ENCODE measurements at places on chromosomes 1 and 21.

DNA sequence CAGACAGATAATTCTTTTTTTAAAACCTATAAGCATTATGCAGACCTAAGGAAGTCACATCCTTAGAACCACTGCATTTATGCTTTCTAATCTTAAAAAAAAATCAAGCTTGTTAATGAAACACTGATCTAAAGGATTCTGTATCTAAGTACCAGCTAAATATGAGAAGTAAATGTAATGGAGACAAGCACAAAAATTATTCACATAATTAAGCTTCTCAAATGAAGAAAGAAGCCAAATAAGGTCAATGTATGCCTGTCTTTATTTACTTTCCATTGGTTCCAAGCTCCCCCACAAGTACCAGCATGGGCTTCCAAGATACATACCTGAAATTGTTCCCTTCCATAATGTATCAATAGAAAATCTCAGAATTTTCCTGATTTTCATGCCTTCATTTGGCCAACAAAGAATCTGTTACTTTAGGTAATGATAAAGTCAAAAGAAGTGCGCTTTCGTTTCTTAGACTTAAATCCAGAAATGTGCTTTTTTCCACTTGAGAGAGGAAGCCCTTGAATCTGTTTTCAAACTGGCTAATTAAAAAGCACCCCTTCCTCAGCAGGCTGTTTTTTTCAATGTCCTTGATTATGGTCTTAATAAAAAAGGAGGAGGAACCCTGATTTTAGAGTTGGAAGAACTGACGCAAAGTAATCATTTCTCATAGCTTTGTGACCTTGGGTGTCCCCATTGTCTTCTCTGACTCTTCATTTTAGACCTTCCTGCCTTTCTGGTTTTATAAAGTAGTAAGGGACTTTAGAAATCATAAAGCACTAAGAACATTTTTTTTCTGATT, 3.8 kb downstream of the RGS2 start:
- peak; percentile 34 for DNase-seq

GRCh38 chr1:157115429-157115838, 15.8 kb upstream of the ETV3L start:
- DNase-seq: no peak

GRCh38 chr21:45780647-45781046, 137.1 kb downstream of the PCBP3 start:
- DNase-seq: no peak

GRCh38 chr21:29504751-29505321, 206.1 kb downstream of the BACH1 start:
- DNase-seq: peak; percentile 88

DNA sequence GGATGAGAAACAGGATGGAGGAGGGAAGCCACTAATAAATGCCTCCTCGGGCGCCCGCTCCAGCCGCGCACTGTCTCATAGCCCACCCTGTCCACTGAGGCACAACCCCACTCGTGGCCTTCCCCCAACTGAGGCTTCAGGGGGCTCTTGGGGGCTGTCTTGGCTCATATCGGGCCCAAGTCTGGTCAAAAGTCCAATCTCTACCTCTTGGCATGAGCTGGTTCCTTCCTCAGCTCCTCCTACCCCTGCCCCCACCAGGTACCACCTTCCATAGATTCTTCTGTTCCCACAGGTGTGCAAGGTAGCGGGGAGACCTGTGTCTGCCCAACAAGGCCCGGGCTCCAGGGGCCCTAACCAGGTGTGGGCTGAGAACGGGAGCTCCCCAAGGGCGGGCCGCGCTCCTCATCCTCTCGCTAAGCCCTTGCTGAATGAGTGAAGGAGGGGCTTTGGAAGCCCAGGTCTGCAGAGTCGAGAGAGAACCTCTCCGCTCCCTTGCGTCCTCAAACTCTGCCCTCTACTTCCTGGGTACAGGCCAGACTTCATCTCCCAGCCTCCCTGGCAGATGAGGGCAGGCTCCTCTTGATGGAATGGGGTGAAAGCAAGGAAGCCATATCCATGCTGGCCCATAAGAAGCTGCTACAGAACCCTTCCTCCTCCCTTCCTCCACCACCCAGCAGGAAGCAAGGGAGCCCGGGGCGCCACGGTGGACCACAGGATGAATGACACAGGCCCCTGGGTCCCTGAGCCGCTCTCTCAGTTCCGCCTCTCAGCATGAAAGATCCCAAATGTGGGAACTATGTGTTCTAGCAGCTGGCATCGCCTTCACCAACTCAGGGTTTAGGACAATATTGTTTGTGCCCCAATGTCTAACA, 74.7 kb downstream of the PSMG1 start:
- DNase-seq: no peak

DNA sequence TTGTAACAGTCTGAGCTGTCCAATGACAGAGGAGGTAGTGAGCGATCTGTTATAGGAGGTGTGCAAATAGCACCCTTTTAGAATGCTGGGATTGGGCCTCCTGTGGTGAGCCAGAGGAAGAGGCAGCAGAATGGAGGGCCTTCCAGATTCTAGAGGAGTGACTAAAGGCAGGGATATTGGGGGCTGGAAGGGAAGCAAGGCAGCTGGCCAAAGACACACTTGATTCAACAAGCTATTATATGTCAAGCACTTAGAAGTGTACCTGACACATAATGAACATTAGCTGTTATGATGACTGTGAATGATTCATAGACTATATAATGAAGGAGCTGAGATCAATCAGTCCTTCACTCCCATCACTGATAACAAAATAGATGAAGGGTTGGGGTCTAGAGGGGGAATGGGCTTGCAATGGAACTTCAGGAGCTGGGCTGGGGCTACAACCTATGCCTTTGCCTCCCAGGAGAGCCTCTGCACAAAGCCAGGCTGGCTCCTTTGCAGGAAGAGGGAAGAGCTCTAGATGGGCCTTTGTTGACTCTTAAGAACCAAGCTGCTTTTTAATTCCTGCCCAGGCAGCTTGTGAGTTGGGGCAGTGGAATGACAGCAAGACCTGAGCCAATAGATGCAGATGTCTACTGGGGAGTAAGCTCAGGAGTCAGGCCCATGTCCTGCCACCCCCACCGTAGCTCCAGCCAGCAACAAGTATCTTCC, 2.3 kb upstream of the MKNK1 start:
- DNase-seq: peak; percentile 32

GRCh38 chr1:64680599-64680998, 64.3 kb upstream of the RAVER2 start:
- DNase-seq: no peak

DNA sequence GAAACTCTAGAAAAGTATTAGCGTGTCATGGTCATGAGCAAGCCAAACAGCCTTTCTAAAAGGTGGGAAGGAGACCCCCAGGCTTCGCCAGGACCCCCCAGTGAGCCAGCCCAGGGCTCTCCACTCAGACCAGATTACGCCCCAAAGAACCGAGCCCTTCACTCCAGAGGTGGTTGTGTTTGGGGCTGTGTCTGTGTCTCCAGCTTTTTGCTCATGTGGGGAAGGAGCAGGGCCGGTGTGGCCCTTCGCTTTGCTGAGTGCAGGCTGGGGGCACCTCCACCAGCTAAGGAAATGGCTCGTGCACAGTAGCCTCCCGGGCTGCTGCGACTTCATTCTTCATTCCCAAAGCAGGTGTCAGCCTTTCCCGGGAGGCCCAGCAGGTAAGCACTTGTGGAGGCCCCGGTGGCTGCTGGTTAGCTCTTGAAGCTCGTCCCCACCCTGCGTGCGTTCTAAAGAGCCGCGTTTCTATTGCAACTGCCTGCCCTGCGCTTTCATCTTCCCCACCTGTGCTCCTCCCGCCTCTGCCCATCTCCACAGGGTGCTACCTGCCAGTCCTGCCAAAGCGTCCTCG, 531 bp downstream of the TSPEAR start:
- DNase-seq: no peak

DNA sequence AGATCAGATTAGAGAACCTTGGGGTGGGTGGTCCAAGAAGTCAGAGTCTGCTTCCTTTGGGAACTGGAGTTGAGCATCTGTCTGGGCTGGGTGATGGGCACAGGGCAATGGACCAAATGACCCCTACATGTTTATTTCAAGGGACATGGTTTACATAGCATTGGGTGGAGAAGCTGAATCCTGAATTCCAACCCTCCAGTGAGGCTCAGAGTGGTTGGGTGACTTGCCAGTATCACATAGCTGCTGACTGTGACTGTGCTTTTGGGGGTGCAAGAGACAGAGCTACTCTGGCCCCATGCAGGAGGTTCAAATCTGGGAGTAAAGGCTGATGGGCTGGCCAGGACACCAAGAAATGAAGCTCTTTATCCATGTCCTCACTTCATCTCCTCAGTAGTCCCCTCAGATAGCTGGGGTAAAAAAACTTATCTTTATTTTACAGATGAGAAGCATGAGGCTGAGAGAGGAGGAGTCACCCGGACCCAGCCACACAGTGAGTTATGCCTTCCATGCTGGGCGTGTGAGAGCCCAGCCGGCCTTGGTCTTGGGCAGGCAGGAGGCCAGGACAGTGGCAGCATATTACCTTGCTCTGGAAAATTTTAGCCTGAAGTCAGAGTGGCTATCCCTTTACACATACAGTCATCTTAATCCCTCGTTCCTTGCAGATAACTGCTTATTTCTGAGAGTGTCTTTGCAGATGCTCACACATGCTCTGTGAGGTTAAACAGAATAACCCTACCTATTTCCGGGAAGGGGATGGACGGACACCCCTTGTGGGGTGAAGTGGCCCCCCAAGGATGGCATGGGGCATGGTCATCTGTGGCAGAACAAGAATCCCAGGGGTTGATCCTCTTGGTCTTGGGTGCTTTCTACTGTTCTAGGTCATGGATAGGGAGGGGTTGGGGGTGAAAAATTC, 2.8 kb upstream of the SERINC2 start:
- no peak for DNase-seq

GRCh38 chr21:31429506-31429905, 85.4 kb upstream of the TIAM1 start:
- DNase-seq: no peak

- DNase-seq: peak; percentile 27
These were observed 49.6 kb upstream of the GOLT1A start for GRCh38 chr1:204263254-204263910.

- DNase-seq: no peak
These were observed 15.5 kb downstream of the DIPK1A start for GRCh38 chr1:92945748-92946270.

DNA sequence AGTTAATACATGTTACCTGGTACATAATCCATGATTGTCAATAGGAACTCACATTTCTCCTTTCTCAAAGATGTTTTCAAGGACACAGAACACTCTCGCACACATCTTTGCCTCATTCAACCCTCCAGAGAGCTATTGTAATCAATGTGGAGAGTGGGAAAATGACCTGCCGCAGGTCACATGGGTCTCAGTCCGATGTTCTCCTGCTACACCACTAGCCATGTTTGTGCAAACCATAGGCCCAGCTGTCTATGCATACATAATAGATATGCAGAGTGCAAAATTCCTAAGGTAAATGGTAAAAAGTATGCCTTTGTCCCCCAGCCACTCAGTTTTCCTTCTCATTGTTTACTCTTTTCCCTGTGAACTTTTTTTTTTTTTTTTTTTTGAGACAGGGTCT, 89.2 kb downstream of the ADSS2 start:
- no peak for DNase-seq

- no peak for DNase-seq
These were observed 2.0 kb upstream of the NID1 start for GRCh38 chr1:236066828-236067386.

DNA sequence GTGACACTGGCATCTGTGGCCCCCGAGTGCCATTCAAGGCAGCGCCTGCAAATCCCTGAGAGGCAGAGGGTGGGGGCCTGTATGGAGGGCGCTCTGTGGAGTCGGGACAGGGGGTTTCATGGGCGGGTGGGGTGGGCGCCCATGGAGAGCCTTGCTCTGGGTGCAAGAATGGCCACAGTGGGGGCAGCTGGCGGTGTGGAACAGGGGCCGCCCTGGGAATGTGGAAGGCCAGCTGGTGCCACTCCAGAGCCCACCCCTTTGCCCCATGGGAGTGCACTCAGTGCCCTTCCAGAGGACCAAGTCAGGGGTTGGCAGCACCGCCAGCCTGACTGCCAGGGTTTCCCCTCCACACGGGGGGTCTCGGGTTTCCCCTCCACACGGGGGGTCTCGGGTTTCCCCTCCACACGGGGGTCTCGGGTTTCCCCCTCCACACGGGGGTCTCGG, 55.0 kb upstream of the TRAPPC10 start:
- DNase-seq: no peak

DNA sequence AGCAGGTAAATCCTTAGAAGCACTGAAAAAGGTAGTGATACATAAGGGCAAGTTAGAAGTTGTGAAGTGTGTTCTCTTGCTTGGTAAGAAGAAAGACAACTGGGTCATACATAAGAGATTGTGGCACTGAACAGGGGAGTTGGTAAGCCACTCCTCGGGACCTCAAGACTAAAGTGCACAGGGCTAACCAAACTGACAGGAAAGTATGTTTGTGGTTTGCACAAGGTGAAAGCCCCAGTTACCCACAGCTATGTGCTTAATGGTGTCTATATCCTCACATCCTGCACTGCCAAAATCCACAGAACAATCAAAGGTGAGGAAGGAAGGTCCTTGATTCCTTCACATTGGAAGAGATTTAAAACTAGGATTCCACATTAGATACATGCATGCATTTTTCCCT, 276.5 kb downstream of the DNM3 start:
- peak; percentile 82 for DNase-seq

- no peak for DNase-seq
These were observed 355.1 kb downstream of the NPHP4 start for GRCh38 chr1:5637171-5637570.

DNA sequence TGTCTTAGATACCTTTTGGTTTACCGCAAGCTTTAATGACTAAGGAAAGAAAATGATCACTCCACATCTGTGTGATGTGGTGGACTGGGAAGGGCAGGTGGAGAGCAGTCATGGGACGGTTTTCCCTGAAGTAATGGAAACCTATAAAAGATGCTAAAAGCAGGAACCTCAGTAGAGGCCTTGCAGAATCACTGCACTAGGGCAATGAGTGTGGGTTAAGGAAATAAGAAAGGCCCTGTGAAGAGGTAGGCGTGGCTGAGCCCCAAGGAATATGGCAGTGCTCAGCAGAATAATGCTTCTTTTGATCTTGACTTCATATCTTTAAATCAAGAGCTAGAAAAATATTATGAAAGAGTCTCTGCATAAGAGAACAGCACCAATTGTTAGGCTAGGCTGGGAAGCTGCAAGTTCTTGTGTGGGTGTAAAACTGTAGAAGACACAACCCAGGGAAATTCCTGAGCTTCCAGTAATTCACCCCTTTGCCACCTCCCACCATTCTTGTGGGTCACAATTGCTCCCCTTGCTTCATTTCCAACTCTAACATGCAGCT, 49.9 kb downstream of the CLCA4 start:
- peak; percentile 20 for DNase-seq

GRCh38 chr1:74317663-74318062, 82.5 kb downstream of the TNNI3K start:
- no peak for DNase-seq

GRCh38 chr1:68308034-68308433, 75.7 kb upstream of the WLS start:
- DNase-seq: no peak

All from astrocyte (in vitro differentiated cells and primary cell).